ENCODE measurements at places on chromosomes 3 and 15. TPM values are rescaled to one million over a fixed set of nuclear protein-coding genes. Genes with fewer than 3 reads are reported as not detected.

Gene BOC
- total RNA-seq: 3.9 TPM

Gene CD200R1L
- not detected for total RNA-seq

Gene SMCO1
- total RNA-seq: not detected

Gene RPP25
- 0.50 TPM for total RNA-seq

Gene ACOX2
- total RNA-seq: 20.5 TPM

Gene POPDC2
- total RNA-seq: 0.26 TPM

Gene LRRIQ4
- total RNA-seq: under 0.01 TPM

Gene GP5
- 0.17 TPM for total RNA-seq
